ENCODE measurements at places on chromosomes 1 and 21.

- DNase-seq, result no peak
Measured at GRCh38 chr1:6206520-6206855, 569 bp downstream of the RNF207 start.

DNA sequence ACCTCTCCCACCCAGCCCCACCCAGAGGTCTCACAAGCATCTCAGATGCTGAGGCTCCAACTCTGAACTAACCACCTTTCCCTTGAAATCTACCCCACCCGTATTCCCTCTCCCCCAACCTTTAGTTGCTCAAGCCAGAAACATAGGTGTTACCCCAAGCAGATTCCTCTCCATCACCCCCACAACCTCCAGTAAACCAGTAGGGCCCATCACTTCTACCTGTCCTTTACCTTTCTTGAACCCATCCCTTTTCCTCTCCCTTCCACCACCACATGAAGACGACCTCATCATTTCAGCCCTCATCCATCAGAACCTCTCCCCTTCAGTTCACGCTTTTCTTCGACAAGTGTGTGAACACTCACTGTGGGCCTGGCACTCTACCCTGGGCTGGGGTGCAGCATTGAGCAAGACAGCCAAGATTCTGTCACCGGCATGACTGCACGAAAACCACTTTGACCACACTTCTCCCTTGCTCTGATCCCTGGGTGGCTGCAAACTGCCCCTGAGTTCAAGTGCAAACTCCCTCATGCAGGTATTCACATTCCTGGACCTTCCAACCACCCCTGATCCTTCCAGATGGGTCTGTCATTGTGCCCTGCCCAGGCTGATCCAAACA is 65.5 kb upstream of the LAPTM5 start:
- DNase-seq, result no peak

DNA sequence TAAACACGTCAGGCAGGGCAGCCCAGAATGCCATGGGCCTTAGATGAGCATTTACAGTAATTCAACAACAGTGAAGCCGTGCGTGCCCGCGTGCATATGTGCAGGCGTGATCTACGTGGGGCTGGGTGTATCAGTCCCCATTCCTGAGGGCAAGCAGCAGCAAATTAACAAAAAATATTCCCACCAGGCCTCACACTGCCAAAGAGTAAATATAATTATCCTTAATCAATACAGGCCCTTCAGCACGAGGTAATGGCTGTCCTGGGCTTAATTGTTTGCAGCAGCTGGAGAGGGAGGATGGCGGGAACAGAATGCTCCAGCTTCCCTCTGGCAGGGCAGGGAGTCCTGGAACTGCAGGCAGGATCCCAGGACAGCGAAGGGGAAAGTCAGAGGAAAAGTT is 91.8 kb downstream of the DDX20 start:
- no peak for DNase-seq

GRCh38 chr1:205616563-205617293 is 15.1 kb downstream of the ELK4 start:
- no peak for DNase-seq

GRCh38 chr1:65243491-65243890 is 65.9 kb upstream of the DNAJC6 start:
- DNase-seq, result no peak

DNA sequence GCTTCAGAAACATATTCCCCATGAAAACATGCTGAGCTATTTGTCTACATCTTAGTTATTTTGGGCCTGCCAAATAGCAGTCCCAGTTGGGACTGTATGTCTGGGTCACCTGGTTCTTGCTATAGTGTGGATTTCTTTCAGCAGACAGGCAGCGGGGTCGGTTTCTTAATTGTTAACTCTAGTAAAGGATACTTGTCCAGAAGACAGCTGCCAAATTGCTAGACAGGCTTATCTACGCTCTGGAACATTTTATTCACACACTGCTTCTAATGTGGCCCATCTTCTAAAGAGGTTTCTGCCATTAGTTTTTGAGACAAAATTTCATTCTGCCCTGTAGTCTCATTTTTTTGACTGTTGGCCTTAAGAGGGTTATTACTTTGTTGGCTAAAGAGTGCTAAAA is 217.9 kb downstream of the RWDD3 start:
- DNase-seq, result no peak

- no peak for DNase-seq
Measured at GRCh38 chr1:63835128-63835527, 61.3 kb downstream of the ROR1 start.

- DNase-seq, result no peak
Measured at GRCh38 chr1:115454837-115455511, 116.9 kb upstream of the NGF start.

GRCh38 chr1:9351654-9352271 is 59.1 kb downstream of the SPSB1 start:
- no peak for DNase-seq

GRCh38 chr1:85563139-85563538 is 17.4 kb upstream of the CCN1 start:
- DNase-seq, result no peak

- DNase-seq, result no peak
Measured at GRCh38 chr1:83839566-83840173, 159.3 kb downstream of the TTLL7 start.

GRCh38 chr21:21226472-21226871 is 228.3 kb downstream of the NCAM2 start:
- DNase-seq, result no peak

- DNase-seq, result no peak
Measured at GRCh38 chr1:153842006-153842471, 66.8 kb downstream of the SLC27A3 start.

GRCh38 chr1:196393742-196394141 is 214.5 kb downstream of the KCNT2 start:
- no peak for DNase-seq

GRCh38 chr1:233364026-233364425 is 36.5 kb downstream of the MAP3K21 start:
- no peak for DNase-seq

- no peak for DNase-seq
Measured at GRCh38 chr21:41511858-41512257, 3.9 kb upstream of the TMPRSS2 start.

DNA sequence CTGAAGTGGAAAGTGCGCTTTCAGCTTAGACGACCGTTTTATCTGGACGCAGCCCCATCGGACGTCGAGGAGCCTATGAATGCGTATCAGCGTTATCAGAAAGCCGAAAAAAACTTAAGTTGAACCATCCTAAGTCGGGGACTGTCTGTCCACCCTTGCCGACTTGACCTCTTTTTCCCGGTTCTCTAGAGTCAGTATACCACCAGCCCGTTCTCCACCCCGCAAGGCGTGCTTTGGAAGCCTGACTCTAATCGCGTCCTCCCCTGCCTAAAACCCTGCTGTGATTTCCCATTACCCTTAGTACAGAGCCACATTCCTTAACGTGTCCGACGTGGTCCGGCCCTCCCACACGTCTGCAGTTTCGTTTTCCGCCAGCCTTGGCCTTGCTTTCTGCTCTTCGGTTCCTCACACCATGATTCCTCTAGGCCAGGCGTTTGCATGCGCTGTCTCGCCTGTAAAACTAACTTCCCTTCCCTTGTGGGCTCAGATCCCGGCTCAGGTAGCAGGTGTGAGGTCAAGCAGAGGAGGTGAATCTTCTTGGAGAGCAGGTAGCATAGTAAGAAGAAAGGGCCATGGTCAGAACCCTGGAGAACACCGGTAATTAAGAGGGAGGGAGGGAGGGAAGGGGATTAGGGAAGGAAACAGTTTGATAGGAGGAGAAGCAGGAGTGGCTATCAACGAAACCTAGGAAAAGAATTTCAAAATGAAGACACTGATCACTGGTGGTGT is 865 bp downstream of the ADPRS start:
- DNase-seq, result no peak

DNA sequence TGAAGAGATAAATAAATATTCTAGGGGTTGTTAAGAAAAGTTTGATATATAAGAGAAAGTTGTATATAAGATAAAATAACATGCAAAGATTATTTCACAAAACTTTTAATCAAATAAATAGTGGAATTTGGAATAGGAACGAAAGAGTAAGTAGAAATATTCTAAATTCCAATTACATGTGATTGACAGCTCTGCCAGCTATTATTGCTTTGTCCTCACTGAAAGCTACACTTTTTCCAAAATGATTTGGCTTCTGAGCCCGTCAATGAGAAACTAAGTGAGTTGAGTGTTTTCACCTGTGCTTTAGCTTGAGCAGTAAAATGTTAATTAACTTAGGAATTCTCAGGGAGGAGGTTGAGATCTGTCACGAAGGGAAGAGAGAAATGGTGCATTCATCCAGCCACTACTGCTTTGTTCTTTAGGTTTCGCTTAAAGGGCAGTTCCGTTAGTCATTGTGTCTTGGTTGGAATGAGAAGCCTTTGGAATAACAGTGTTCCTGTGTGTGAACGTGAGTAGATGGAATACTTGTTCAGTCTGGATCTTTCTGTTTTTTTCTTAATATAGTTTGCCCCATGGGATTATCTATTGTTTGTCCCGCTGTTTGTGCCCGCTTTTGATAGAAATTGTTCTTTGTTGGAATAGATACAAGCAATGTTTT is 63.3 kb upstream of the CR1L start:
- no peak for DNase-seq

GRCh38 chr1:43981135-43981491 is 2.1 kb downstream of the B4GALT2 start:
- no peak for DNase-seq

- DNase-seq, result no peak
Measured at GRCh38 chr1:61079898-61080336, 2.4 kb upstream of the NFIA start.

GRCh38 chr1:95384567-95384966 is 150.6 kb downstream of the RWDD3 start:
- no peak for DNase-seq

GRCh38 chr1:87642581-87643221 is 314.0 kb downstream of the LMO4 start:
- DNase-seq, result no peak

DNA sequence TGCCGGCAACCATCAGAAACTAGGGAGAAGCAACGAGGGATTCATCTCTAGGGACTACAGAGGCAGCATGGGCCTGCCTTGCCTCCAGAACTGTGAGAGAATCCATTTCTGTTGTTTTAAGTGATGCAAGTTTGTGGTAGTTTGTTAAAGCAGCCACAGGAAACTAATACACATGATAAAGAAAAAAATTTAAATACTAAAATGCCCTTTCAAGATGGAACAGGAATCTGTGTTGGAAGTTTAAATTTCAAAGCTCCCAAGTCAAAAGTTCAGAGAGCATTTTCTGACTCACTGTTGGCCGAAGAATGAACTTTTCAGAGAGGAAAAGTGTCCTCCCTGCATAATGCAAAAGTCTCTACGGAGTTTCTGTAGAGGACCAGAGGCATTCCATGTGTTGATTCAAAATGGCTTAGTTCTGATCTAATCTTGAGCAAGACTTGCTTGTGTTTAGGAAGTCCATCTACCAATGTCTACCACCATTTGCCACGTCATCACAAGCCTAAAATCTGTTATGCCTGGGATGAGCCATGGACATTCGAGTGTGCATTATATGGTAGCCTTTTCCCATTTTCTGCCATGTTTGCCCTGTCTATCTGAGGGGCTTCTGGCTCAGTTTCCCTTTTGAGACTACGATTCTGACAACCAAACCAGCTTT is 22.4 kb upstream of the ARHGAP29 start:
- no peak for DNase-seq

- DNase-seq, result no peak
Measured at GRCh38 chr1:42463921-42464320, 835 bp downstream of the CCDC30 start.

DNA sequence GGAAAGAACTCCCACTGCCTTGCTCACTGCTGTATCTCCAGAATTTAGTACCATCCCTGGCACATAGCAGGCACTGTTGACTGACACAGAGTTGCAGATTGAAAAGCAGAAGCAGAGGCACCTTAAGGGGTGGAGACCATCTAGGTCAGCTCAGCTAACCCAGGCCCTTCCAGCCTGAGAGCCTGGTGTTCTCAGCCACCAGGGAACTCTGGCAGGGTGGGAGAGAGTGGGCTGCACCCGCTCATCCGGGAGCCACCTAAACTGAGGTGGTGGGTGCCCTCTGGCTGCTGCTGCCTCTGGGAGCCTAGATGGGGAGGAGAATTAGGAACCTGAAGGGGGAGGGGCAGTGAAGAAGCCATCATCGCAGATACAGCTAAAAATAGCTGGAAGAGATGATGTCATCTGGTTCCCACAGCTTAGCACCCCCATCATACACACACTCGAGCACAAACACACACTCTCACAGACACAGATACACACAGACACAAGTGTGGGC is 1.5 kb upstream of the TSPAN1 start:
- no peak for DNase-seq

- DNase-seq, result no peak
Measured at GRCh38 chr1:100299521-100300222, 33.7 kb downstream of the RTCA start.

DNA sequence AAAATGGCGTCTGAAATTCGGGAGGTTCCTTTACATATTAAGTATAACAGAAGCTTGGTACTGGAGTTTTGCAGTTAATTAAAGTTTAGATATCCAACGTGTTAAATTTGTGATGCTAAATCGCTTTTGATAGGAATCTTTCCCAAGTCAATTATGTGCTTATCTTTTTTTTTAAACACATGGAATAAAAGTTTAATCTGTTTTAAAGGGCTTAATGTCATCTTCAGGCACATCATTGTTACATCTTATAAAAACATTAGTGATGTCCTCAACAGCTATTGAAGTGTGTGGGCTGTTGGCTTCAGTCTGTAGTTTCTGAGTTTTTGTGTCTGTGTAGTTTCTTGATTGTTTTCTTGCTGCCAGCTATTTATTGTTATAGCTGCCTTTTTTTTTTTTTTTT is 5.3 kb downstream of the FMN2 start:
- DNase-seq, result no peak

DNA sequence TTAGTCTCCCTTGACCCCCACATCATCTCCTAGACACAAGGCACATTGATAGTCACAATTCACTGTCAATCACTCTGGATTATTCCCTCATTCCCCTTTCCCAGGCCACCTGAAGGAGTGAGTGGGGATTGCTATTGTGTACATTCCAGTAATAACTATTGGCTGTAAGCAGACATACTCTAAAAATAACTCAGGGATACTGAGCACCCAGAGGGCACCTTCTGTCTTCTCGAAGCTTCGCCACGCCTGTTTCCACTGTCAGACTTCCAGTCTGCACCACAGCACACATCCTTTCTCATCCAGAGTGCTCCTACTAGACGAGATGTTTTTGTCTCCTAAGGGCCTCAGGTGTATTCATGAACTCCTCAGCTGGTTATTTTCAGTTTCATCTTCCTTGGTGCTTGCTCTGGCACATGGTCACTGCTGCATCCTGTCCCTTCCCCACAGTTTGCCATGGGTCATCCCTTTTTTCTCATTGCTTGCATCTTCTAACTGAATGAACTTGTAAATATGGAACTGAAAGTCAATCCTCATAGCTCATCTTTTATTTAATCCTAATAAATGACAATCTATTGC is 848 bp upstream of the APOBEC4 start:
- DNase-seq, result no peak

GRCh38 chr21:45335151-45335760 is 47.6 kb upstream of the POFUT2 start:
- no peak for DNase-seq

DNA sequence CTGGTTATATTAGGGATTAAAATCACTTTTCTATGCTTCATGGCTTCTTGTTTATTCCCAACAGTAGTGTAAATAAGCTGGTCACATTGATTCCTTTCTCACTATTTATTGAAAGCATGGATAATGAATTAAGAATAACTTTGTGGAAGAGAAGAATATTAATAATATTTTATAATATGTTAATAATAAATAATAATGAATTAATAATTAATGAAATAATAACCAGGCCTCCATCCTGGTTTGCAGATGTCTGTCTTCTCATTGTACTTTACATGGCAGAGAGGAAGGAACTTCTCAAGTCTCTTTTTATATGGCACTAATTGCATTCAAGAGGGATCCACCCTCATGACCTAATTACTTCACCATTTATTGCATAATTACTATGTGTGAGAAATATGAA is 473.5 kb downstream of the PTPRC start:
- DNase-seq, result no peak

Measured in CD4-positive, alpha-beta T cell treated with Interleukin-15 for 4 hours (primary cell).